ENCODE measurements at places on chromosomes 1 and 21.

GRCh38 chr1:201518071-201518470 lies 11.1 kb upstream of the CSRP1 start:
- no peak for DNase-seq

DNA sequence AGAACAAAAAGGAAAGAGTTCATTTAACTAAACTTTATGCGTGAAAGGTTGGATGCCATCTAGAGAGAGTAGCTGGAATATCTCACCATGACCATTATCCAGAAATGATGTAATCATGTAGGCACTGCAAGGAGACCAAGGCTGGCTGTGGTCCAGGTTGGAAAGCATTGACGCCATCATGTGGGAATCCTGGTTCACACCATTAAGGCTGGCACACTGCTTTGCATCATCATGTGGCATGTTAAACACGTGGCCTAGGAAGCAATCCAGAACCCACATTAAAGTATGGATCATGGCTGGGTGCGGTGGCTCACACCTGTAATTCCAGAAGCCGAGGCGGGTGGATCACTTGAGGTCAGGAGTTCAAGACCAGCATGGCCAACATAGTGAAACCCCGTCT lies 4.3 kb downstream of the ADAMTS1 start:
- no peak for DNase-seq

DNA sequence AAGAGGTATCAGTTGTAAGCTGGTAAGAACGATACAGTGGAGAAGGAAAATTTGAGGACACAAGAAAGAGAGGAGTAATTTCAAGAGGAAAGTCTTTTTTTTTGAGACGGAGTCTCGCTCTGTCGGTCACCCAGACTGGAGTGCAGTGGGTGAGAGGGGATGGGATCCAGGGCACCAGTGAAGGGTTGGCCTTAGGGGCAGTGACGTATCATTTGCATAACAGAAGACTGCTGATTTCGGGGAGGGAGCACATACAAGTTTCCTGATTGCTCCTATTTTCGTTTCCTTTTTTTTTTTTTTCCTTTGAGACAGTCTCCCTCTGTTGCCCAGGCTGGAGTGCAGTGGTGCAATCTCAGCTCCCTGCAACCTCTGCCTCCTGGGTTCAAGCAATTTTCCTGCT lies 4.2 kb downstream of the S100A13 start:
- no peak for DNase-seq

DNA sequence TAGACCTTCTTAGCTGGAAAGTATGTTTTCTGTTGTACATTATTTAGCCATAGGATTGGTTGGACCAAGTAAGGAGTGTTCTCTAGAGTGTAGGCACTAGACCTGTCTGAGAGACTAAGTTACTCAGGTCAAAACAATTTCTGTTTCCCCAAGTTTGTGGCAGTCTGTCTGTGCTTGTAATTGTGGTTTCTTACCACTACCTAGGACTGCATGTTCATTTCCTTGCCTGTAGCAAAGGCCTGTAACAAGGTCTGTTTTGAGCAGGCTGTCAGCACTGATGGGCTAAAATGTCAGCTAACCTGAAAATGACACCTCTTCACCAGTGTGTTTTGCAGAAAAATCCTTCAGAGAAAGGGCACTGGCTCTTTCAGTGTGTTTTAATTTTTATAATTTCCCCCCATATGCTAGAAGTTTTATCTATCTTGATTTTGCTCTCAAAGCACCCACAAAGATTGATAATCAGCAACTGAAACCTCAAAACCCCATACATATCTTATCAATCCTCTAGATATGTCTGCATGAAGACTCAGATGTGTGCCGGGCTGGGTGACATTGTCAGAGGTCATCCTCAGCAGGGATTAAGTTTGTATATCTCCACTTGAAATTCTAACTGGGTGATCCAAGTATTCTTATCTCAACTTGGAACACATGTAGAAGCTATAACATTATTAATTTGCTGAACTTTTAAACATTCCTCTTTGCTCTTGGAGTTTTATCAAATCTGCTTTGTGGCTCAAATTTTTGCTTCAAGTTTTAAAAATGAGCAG lies 50.7 kb upstream of the ST6GALNAC3 start:
- no peak for DNase-seq

GRCh38 chr1:10901891-10902805 lies 105.7 kb upstream of the CASZ1 start:
- DNase-seq = no peak

GRCh38 chr1:60672449-60672848 lies 409.9 kb upstream of the NFIA start:
- no peak for DNase-seq

GRCh38 chr1:5615076-5615475 lies 377.1 kb downstream of the NPHP4 start:
- no peak for DNase-seq

- no peak for DNase-seq
These were observed 324.8 kb downstream of the VAV3 start for GRCh38 chr1:107640207-107640606.

DNA sequence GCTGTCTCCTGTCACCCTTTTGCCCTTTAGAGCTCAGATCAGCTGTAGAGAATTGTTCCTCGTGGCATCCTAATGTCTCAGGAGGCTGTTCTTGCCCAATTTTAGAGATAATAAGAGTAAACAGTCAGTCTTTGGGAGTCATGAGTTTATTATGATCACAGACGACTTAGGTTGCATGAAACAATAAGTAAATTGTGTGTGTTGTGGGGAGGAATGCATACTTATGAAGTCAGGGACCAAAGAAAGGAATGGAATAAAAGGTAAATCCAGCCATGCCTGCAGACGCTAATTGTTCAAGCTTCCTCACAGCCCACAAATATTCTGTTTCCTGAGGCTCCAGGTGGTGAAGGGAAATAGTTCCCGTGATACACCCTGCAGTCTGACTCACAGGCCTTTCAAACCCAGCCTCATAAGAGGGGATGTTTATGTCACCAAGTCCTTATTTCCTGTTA lies 897 bp downstream of the EPHX4 start:
- no peak for DNase-seq

DNA sequence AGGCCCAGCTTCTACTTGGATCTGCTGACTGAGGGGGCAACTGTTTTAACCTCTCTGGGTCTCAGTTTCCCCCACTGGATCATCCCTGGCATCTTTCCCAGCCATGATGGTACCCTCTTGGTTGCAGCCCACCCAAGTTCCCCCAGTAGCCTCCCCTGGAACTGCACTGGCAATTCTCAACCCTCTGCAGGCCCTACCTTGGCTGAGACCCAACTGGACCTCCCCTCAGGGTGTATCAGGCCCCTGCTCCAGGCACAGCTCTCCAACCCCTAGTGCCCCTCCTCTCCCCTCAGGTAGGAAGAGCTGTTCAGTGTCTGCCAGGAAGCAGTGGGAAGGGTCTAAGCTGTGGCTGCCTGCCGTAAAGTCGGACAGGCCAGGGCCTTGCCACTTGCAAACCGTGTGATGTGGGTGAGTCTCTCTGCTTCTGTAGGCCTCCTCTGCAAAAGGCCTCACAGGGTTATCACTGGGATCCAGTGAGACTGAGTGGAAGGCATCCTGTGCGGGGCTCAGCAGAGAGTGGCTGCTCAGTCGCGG lies 32.1 kb downstream of the RHBG start:
- no peak for DNase-seq

DNA sequence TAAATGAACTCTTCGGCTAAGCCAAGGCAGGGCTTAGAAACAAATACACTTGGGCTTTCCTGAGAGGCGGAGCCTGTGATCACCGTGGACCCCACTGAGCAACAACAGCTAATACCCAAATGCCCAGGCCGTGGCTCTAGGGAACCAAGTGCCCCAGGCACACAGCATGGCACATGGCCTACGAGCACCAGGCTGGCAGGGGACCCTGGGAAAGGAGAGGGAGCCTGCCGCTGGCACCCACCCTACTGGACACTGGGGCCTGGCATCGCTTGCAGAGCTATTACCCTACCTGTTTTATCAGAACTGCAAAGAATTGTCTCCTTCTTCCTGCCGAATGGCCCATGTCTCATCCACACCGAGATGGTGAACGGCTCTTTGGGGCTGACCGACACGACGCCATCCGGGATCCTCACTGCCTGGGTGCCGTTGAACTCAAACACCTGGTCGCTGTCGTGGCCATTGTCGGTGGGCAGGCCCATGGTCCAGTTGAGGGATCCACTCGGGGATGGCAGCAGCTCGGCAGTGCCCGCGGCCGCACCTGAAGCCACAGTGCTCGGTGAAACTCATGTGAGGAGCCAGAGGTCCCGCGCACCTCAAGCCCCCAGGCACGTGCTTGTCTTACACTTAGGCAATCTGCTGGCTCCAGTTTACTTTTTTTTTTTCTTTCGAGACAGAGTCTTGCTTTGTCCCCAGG lies 79.5 kb downstream of the CLSTN1 start:
- DNase-seq = no peak

GRCh38 chr1:115797486-115797885 lies 29.0 kb upstream of the CASQ2 start:
- DNase-seq = no peak

GRCh38 chr21:33857846-33858666 lies 57.5 kb downstream of the ATP5PO start:
- no peak for DNase-seq

DNA sequence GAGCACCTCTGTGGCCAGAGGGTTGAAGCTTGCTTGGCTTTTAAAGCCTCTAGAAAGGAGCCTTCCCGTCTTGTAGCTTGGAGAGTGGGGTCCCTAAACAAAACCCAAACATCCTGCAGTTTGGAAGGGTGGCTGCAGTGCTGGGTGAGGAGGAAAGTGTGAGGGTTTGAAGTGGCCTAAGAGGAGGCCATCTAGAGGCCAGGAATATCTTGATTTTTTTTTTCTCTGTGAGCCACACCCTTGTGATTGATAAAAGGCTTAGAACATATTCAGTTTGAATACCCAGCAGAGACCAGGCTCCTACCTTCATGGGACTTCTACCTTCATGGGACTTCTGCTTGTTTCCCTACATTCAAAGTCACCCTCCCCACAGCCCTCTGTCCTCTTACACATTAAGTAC lies 37.3 kb upstream of the PIGV start:
- no peak for DNase-seq

- no peak for DNase-seq
These were observed 338.1 kb downstream of the RPS6KC1 start for GRCh38 chr1:213389061-213389581.

DNA sequence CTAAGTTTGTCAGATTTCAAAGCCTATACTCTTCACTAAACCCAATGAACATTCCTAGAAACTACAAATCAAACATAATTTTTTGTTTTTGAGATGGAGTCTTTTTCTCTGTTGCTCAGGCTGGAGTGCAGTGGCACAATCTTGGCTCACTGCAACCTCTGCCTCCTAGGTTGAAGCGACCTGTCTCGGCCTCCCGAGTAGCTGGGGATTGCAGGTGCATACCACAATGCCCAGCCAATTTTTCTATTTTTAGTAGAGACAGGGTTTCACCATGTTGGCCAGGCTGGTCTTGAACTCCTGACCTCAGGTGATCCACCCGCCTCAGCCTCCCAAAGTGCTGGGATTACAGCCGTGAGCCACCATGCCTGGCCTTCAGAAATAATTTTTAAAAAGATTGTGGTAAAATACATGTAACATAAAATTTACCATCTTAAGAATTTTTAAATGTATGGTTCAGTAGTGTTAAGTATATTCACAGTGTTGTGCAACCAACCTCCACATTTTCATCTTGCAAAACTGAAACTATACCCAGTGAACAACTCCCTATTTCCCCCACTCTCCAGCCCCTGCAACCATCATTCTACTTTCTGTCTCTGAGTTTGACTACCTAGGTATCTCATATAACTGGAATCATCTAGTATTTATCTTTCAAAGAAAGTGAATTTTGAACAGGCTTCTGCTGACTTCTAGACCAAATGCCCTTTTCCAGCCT lies 2.7 kb upstream of the CFAP141 start:
- DNase-seq = no peak

GRCh38 chr1:98322086-98322485 lies 339.4 kb upstream of the SNX7 start:
- no peak for DNase-seq
